SK-N-SH treated with all-trans-retinoic acid at 6 μM for 48 hours (cell line): ENCODE measurements at places on chromosomes 16 and 17.

GRCh38 chr16:53809088-53809932 is 105.4 kb downstream of the FTO start:
- peak; percentile 95 for ATAC-seq

DNA sequence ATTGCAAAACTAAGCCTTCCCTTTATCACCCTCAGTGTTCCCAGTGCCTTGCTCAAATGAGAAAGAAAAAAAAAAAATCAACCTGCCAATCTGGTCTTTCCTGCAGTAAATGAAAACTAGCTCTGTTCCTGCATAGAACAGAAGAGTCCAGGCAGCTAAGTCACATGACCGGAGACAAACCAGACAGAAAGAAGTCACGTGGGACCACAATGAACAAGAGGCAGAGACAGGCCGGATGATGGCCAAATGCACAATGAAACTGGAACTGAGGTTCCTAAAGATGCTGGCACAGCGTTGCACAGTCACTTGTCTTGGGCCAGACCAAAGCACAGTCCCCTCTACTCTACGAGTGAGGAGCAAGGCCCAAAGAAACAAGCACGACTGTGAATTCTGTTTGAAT is 172.5 kb downstream of the GRIN2A start:
- ATAC-seq, result no peak

DNA sequence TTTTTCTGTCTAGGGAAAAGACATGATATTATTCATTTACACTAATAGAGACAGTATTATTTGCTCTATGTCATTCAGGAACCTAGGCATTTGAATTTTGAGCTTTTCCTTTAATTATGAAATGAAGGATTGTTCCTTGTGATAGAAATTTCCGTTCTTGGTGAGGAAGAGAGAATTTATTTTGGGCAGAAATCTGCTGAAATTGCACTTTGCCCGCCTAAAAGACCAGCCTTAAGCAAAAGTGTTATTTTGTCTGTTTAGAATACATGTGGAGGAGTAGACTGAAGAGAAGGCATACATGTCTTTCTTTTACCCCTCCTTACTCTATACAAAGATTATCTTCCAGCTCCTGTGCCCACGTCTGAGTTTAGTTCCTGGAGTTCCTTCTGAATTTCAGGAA is 16.8 kb upstream of the KRT10 start:
- ATAC-seq, result no peak

DNA sequence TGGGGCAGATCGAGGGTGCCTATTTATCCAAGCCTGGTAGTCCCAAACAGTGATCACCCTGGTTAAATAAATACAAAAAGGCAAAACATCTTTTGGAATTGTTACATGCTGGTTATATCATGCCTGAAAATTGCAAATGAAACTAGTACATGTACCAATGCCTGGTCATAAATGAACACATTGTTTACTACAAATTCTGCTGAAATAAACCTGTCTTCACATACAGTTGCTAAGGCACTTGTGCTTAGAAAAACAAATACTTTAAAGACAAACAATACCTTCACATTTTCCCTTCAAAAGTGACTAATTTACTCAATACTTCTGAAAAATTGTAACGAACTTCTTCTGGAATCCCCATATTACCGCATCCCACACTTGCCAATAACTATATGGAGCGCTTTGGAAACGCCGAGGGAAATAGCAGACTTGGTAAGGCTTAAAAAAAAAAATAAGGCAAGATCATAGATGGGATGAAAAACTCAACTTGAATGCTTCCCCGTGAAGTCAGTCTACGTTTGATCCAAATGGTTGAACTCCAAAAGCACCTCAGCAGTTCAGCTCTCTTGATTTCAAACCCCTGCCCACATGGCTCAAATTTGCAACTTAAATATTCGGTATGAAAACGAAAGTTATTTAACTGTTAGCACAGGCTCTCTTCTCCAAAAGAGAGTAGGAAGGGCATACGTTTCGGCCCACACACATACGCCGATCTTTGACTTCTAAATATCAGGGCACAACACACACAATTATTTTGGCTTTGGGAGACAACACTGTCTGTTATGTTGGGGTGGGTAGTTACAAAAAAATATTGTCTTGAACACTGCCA is 264.5 kb downstream of the NTN1 start:
- no peak for ATAC-seq

GRCh38 chr16:71637398-71637797 is 11.4 kb downstream of the MARVELD3 start:
- no peak for ATAC-seq

DNA sequence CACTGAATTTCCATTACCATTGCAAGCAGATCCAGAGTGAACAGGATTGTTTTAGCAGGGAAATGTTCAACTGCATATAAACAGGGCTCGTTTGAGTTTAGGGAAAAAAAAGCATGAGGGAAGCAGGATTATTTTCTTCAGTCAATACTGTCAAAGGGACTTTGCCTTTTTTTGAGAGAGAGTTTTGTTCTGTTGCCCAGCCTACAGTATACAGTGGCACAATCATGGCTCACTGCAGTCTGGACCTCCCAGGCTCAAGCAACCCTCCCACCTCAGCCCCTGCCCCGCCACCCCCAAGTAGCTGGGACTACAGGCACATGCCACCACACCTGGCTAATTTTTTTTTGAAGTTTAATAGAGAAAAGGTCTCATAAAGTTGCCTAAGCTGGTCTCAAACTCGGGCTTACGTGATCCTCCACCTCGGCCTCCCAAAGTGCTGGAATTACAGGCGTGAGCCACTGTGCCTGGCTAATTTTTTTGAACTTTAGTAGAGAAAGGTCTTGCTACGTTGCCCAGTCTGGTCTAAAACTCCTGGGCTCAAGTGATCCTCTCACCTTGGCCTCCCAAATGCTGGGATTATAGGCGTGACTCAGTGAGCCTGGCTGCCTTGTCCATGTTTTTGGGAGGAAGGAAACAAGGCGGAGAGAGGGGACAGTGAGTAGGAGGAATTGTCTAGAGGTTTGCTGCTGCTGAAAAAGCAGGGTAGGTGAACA is 14.8 kb downstream of the PKD1L3 start:
- no peak for ATAC-seq

GRCh38 chr17:62134397-62134796 is 69.3 kb upstream of the MED13 start:
- peak; percentile 59 for ATAC-seq

DNA sequence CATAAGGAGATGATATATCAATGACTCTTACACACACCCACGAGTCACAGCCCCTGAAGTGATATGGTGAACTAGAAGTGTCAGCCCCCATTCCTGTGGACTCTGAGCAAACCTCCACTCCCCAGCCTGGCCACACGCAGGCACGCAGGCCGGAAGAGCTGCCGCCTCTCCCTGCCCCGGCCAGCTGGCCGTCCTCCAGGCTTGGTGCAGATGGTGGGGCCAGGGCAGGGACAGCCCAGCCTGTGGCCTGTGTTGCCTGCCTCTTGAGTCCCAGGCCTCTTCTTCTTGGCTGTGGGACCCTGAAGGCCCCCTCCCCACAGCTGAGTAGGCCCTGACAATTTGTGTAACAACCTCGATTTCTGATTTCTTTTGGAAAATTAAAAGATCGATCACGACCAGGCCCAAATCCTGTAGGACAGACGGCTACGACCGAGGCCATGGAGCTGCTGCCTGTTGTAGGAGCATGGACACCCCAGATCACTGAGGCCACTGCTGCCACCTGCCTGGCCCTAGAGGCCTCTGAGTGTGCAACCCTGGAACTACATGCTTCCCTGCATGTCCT is 10.0 kb upstream of the MPRIP start:
- peak; percentile 89 for ATAC-seq

DNA sequence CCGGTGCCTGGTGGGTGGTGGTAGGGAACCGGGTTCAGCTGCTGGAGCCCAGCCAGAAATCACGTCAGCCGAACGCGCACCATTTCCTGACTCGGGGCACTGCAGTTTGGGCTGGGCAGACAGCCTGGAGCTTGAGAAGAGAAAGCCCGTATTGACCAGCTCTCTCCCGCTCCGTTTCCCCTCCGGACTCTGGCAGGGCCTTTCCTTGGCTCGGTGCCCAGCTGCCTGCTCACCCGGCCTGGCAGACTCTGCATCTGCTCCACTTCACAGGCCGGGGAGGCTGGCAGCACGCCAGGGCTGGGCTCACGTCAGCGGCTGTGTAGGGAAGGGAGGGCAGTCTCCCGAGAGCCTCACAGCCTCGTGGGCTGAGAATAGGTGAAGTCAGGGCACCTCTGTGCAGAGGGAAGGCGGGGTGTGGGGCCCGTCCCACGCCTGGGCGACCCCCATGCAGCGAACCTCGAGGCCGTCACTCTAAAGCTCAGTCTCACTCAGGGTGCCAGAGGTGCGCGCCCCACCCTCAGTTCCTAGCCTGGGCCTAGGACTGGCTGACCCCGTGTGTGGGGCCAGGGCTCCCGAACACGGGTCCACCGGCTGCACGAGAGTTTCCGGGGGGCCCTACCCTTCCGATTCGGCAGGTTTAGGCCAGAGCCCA is 59.1 kb downstream of the OR1D5 start:
- ATAC-seq, result peak; percentile 95

DNA sequence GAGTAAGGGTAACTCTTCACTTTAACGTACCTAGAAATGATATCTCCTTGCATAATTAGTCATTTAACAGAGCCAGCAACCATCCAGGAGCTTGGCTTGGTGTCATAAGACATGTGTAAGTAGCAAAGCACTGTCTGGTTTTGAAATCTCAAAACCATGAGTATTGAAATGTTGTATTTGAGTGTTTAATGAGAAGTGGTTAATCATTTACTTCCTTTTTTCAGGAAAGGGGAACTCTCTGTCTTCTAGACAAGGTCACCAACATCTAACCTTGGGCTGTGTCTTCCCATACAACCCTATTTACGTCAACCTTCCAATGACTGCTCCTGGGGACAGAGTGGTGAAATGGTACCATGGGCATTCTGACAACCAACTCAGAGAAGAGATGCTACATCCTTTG is 27.1 kb downstream of the PMP22 start:
- no peak for ATAC-seq

- no peak for ATAC-seq
Observed at GRCh38 chr17:31568121-31568520, 176.6 kb downstream of the RAB11FIP4 start.

GRCh38 chr17:34287875-34288274 is 2.3 kb downstream of the CCL11 start:
- ATAC-seq, result no peak

DNA sequence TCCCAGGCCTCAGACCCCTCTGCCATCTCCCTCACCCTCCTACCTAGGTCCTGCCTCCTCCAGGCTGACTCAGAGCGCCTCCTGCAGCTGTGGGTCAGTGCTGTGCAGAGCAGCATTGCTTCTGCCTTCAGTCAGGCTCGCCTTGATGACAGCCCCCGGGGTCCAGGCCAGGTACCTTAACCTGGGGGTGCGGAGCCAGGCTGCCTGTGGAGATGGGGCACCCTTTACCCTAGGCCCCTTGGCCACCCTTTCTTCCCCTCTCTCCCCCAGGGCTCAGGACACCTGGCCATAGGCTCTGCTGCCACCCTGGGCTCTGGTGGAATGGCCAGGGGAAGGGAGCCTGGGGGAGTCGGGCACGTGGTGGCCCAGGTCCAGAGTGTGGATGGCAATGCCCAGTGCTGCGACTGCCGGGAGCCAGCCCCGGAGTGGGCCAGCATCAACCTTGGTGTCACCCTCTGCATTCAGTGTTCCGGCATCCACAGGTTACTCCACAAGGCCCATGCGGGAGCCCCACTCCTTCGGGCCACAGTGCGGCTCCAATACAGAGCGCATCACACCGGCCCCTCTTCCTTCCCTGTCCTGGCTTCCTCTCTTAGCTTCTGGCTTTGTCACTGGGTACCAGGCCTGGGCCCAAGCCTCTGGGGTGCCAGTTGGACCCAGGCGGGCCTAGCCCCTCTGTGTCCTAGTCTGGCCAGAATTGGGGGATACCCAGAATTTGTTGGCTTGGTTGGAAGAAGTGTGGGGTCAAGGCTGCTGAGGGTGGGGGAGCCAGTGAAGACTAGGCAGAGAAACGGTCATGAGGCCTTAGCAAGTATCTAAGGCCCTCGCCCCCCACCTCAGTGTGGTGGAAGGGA is 5.0 kb upstream of the KCTD11 start:
- ATAC-seq, result no peak

GRCh38 chr16:75251280-75252048 is at the start of gene BCAR1:
Gene BCAR1, minus strand, starts transcription at chr16:75251624. Its CDS starts 142 bp downstream, at chr16:75251482.
- ATAC-seq, result peak; percentile 70

DNA sequence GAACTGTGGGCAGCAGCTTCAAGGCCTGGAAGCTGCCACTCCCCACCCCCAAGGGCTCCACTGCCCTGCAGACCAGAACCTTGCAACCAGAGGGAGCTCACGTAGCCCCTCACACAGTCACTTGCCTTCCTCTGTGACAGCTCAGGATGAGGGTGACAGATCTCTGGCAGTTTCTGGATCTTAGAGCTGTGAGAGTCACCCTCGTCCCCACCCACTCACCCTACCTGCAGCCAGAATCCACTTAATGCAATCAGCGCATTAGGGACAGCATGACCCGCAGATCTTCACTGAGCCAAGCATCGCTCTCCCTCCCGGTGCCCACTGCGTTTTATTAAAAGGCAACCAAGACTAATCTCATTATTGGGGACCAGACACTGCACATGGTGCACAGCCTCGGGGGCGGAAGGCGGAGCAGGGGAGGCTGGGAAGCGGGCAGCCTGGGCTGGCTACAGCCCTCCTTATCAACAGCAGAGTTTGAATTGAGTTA is 3.5 kb downstream of the CYB561 start:
- ATAC-seq, result peak; percentile 51

DNA sequence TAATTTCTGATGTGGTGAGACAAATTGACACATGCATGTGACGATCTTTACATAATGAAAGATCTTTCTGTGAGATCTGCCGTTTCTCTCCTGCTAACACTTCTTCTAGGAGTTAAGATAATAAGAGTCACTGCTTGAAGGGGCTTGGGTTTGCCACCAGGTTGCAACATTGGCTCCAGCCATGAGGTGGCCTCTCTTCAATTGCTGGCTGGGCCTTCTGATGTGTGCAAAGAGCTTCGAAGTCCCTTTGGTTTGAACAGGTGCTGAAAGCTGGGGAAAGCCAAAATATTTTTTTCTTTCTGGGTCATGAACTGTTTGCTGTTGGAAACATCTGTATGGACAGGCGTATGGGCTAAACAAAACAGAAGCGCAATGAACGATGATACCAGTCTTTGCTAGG is 204.1 kb upstream of the SALL1 start:
- ATAC-seq, result no peak

GRCh38 chr17:6843241-6843880 is 11.8 kb upstream of the TEKT1 start:
- peak; percentile 75 for ATAC-seq

GRCh38 chr17:28755486-28755885 is 11.7 kb downstream of the TRAF4 start:
- ATAC-seq, result no peak

DNA sequence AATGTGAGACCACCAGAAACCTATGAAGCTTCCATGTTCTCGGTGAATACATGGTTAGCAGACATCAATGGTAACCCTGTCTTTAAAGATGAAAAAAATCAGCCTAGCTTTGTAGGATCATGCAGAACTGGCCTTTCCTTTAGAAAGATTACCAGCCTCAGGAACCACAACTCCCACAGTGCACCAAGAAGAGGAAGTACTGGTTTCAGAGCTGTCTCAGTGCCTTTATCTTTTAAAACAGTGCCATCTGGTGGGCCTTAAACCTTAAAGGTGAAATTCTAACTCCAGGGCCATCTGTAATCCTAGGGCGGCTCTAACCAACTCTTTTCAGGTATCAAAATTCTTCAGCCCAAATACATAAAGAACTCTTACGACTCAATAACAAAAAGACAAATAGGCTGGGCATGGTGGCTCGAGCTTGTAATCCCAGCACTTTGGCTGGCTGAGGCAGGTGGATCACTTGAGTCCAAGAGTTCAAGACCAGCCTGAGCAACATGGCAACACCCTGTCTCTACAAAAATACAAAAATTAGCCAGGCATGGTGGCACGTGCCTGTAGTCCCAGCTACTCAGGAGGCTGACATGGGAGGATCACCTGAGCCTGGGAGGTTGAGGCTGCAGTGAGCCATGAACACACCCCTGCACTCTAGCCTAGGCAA is 5.4 kb downstream of the ATPAF2 start:
- peak; percentile 96 for ATAC-seq
